ENCODE measurements at places on chromosomes 16 and 17.

DNA sequence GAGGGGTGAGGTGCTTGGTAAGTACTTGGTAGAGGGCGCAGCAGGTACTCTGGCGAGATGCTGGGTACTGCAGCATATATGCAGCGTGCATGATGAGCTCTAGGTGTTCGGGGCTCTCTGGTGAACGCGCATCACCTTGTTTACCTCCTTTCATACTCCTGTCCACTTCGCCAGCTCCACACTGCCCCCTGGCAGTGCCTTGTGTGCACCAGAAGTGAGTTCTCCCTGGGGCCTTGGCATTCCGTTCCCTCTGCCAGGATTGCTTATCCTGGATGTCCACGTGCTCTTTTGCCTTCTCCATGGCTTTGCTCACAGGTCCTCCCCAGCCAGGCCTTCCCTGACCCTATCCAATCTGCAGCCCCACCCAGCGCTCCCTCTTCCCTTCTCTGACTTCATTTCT, 154.2 kb downstream of the MRM1 start:
- DNase-seq: peak; percentile 17

- DNase-seq: peak; percentile 24
Measured at GRCh38 chr16:31421587-31421986, 6.6 kb downstream of the COX6A2 start.

- no peak for DNase-seq
Measured at GRCh38 chr17:18004884-18005305, 32.2 kb downstream of the DRC3 start.

- no peak for DNase-seq
Measured at GRCh38 chr17:45861165-45861564, 16.5 kb downstream of the SPPL2C start.

- DNase-seq: no peak
Measured at GRCh38 chr17:44921122-44921882, 6.0 kb upstream of the GFAP start.

GRCh38 chr16:24541233-24541933, 2.0 kb downstream of the RBBP6 start:
- no peak for DNase-seq

DNA sequence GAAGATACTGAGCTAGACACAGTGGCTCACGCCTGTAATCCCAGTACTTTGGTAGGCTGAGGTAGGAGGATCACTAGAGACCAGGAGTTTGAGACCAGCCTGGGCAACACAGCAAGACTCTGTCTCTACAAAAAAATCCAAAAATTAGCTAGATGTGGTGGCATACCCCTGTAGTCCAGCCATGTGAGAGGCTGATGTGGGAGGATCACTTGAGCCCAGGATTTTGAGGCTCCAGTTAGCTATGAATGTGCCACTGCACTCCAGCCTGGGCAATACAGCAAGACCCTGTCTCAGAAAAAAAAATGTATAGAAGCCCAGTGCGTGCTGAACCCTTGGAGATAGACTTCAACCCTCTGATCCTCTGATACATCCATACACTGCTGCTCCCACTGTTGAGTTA, 7.2 kb upstream of the PPM1D start:
- no peak for DNase-seq

- DNase-seq: no peak
Measured at GRCh38 chr16:16017812-16018211, 68.4 kb downstream of the ABCC1 start.

- no peak for DNase-seq
Measured at GRCh38 chr16:86786338-86786737, 208.0 kb downstream of the FOXL1 start.

DNA sequence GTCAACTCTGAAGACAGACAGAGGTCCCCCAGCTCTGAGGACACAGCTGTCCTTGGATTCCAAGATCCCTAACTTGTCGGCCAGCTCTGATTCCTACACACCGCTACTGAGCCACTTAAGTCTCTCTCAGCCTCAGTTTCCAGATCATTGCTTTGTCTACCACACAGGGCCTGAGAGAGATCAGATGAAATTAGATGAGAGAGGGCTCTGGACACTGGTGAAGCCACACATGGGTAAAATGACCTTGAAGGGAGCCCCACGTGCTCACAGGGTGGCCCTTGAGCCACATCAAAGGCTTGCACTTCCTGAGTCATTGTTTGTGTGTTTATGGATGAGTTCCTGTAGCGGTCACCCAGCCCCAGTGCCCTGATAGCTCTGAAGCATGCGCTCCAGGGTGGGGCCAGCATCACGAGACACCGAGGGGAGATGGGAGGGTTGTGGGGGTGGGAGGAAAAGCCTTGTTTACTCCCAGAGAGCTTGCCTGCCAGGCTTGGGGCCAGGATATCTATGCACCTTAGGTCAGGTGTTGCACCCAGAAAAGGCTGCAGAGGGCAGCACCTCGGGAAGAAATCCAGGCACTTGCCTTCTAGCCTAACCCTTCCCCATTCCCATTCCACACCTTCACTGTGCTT, 32.7 kb upstream of the SLC6A2 start:
- DNase-seq: no peak

GRCh38 chr16:1887711-1888354, 15.9 kb upstream of the MEIOB start:
- DNase-seq: no peak

- no peak for DNase-seq
Measured at GRCh38 chr17:27414271-27414670, 42.0 kb upstream of the KSR1 start.

DNA sequence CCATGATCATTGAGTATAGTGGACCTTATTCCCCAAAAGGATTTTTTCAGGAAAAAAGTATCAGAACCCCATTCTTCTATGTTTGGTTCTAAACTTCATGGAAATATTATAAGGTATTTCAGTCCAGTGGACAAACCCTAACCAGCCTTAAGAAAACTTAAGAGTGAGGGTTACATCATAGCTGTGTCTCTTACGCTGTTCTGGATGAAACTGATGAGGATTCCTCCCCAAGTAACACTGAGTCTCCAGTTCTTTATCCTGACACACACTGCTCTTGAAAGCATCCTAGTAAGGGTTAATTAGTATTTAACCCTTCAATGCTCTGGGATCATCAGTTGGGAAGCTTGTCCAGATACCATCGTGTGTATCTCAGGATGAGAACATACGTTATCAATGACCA, 5.0 kb downstream of the LYRM1 start:
- DNase-seq: no peak

DNA sequence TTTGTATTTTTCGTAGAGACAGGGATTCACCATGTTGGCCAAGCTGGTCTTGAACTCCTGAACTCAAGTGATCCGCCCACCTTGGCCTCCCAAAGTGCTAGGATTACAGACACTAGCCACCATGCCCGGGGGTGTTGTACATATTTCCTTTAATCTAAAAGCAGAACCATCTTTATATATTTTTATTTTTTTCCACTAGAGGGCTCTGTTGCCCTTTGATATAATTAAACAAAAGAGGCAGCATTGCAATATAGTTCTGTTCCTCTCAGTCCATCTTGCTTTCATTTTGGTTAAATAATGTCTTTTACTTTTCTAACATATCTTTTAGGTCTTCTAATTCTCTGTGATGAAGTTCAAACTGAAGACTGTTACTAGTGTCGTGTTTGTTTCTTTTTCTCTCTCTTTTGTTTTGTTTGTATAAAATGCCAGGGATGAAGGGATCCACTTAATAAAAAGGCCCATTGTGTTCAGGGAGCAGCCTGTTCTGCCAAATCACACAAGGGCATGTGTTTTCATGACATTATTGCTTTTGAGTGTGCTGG, 23.4 kb downstream of the WWOX start:
- DNase-seq: no peak

DNA sequence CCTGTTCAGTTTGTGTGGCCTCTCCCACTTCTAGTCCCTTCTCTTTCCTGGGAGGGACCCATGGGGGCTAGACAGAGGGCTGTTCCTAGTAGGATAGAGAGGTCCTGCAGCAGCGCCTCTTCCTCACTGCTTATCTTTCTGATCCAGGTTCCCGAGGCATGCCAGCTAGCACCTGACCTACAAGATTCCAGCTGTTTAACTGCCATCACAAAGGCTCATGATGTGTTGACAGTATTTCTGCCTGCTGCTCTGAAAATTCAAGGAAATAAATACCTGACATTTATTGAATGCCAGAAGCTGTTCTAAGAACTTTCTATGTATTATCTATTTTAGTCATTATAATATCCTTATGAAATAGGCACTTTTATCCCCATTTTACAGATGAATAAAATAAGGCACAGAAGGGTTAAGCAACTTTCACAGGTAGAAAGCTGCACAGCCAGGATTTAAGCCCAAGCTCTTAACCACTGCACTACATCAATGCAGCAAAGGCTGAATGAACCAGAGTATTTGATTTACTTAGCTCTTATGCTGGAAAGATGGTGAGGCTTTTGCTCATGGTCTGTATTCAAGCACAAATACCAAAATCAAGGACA, 38.8 kb downstream of the HEATR6 start:
- no peak for DNase-seq

- DNase-seq: no peak
Measured at GRCh38 chr17:17748179-17748578, 66.9 kb downstream of the RAI1 start.

DNA sequence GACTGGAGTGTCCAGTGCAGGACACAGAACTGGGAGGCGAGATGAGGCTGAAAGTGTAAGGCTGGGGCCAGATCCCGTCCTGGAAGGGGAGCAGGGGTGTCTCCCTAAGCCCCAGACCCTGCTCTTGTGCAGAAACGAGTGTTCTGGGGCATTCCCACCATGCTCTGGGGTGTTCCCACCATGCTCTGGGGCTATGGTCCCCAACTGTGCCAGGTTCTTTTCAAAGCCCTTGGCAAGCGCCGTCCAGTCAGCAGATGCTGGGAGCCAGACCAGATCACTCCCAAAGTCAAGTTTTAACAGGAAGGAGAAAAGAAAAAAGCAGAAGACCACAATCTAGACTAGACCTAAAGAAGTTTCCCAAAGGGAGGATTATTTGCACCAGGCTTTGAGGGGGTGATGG, 2.5 kb downstream of the TAX1BP3 start:
- DNase-seq: no peak

DNA sequence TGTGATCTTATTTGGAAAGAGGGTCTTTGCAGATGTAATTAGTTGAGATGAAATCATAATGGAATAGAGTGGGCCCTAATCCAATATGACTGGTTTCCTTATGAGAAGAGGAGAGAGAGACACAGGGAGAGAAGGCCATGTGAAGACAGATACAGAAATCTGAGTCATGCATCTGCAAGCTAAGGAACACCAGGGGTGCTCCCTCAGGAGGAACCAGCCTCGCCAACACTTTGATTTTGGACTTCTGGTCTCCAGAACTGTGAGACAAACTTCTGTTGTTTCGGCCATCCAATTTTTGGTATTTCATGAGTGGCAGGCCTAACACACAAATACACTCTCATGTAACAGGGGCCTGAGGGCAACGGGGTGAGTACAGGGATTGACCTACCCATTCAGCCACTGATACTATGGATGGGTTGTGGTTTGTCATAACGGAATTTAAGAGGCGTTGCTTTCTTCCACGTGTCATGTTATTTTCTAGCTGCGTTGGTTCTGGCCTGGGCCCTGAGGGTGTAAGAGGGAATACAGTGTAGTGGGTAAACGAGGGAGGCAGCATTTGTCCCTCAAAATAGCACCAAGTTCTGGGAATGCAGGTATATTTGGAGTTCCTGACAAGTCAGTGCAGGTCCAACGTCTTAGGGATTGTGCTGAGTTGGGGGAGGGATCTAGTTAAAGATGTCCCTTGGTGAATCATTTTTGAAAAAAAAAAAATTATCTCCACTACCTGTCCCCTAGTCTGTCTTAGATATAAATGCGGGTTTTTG, 17.7 kb downstream of the PLCG2 start:
- no peak for DNase-seq
